ENCODE measurements at places on chromosomes 6 and 20.

DNA sequence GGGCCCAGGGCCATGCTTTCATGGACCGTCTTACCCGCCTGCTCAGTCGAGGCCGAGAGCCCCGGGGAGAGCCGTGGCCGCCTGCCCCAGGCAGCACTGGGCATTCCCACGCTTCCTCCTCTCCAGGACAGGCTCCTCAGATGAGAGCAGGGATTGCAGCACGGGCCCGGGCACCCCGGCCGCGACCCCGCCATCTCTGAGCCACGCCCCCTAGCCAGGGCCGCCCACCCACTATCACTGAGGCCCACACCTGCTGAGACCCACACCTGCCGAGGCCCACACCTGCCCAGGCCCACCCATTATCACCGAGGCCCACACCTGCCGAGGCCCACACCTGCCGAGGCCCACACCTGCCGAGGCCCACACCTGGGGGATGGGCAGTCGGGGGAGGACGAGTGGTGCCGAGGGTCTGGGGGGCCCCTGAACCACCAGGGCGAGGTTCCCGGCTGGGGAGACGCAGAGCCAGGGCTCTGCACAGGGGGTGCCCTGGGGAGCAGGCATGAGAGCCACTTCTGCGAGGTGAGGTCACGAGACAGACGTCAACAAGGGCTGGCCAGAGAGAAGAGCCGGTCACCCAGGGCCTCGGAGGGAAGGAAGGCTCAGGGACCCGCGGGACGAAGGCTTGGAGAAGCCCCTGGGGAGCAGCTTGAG lies 235.6 kb downstream of the ERMARD start:
- no peak for DNase-seq

GRCh38 chr20:17573463-17573862 lies 3.6 kb downstream of the DSTN start:
- no peak for DNase-seq

DNA sequence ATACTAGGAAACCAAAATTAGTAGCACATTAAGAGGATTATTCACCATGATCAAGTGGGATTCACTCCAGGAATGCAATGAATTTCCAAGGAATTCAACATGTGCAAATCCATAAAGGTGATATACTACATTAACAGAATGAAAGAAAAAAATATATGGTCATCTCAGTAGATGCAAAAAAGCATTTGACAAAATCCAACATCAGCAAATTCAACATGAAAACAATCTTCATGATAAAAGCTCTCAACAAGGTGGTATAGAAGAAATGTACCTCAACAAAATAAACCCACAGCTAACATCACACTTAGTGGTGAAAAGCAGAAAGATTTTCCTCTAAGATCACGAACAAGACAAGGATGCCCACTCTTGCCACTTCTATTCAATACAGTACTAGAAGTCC lies 74.4 kb upstream of the PDE10A start:
- no peak for DNase-seq

GRCh38 chr20:44264287-44264686 lies 17.2 kb downstream of the GDAP1L1 start:
- no peak for DNase-seq

GRCh38 chr20:41645372-41645771 lies 27.2 kb upstream of the CHD6 start:
- no peak for DNase-seq

DNA sequence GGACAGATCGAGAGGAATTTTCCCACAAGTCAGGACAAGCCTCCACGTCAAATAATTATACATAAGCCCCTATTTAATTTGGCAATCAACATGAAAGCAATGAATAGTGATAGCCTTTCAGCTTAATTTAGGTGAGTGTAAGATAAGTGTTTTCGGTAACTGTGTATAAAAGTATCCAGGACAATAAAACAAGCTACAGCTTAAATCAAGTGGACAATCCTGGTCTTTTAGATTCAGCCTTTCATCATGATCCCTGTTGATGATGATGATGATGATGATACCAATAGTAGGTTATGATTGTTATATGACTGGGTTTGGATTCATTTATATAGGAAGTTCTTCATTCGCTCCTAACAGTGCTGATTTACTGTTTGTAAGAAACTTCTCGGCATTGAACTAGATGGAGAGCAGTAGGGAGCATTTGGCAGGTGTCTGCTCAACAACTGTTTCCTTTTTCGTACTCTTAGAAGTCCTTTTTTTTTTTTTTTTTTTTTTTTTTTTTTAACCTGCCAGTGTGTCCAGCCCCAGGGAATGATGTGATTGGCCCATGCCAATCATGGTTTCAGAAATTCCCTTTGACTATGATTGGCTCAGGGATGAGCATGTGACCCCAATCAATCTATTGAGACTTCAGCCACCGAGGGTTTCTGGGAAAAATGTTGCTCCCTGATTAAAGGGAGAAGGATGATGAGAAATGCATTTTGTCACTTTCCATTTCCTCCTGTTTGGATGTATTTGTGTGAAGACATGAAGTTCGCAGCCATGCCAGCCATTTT lies 11.3 kb upstream of the RNF182 start:
- DNase-seq, result no peak

DNA sequence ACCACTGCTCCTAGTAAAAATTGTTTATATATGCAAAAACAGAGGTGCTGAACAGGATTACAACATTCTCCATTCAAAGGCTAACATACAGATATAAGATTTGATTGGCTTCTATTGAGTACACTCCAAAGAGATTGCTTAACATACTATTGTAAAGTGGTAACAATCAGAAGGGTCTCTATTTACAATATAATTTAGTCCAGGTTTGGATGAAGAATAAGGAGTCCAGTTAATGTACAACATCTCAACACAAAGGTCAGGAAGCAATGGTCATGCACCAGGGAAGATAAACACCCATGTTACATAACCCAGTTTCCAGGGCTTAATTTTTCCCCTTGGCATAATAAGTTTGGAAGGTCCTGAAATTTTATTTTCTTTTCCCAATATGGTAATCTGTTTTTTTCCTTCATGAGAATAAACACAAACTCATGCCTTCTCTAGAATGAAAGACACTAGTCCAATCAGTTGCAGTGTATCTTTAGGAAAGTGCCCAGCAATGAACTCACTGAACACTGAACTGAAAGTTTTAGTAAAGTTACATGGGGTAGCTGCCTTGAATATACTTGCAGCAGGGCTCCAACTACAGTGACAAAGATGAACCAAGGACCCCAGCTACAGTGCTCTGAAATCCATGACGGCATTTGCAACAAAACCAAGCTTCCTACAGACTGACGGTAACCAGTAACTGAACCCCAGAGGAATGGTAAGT lies 255.3 kb upstream of the GJE1 start:
- peak; percentile 7 for DNase-seq

- DNase-seq, result no peak
These were observed 58.4 kb downstream of the ADNP start for GRCh38 chr20:50872560-50873425.
